ENCODE measurements at places on chromosomes 1 and 21.
A peak's percentile ranks its signal among the peaks of the same experiment; 100 is the strongest.

DNA sequence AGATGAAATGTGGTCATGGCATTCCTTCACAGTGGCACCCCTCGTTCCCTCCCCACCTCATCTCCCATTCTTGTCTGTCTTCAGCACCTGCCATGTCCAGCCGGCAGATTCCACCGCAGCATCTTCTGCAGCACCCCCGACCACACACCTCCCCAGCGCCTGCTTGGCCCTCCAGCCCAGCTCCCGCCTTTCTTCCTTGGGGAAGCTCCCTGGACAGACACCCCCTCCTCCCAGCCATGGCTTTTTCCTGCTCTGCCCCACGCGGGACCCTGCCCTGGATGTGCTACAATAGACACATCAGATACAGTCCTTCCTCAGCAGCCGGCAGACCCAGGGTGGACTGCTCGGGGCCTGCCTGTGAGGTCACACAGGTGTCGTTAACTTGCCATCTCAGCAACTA is 67.1 kb upstream of the FAM3B start:
- no peak for DNase-seq

DNA sequence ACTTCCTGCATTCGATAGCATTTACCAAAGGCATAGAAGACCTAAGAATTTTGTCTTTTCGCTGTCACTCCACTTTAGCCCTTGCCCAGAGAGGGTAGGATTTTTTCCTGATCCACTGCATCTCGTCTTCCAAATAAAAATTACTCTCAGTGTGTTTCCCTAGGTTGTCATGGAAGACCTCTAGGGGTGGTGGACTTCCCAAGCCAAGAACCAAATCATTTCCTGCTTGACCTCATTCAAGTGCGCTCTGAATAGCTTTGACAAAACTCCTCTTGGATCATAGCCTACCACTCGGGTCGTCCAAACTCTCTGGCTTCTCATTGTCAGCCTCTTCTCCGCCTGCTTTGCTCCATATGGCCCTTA is 431 bp upstream of the C1orf52 start:
- DNase-seq, result no peak

DNA sequence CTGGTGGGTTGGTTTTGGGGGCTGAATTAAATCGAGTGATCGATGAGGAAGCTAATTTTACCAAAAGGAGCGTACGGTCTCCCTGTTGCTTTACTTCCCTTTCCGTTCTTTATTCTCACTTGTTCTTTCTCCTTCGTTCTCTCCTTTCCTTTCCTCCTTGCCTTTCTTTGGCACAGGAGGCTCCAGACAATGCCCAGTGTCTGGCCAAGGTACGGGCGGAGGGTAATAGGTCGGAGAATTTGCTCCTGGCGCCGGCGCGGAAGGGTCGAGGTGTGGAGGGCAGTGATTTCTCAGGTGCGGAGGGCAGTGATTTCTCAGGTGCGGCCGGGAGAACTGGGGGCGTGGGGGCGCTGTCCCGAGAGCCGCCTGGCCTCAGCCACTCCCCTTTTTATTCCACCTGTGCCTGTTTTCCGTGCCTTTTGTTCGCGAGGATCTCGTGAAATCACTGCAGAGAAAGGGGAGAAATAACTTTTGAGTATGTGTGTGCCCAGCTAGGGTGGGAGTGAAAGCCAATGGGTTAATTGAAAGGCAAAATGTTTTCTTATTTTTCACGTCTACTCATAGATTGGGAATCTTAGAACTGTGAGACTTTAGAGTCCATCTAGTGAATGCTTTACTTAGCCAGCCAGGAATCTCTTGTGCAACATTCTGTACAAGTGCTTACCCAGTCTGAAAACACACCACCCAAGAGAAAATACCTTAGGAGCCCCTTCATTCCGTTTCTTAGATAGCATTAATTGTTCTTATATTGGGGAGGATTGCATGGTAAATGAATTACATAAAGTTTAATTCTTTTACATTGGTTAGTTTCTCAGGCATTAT is 1.3 kb downstream of the FNBP1L start:
- peak; percentile 45 for DNase-seq

GRCh38 chr21:45870421-45870820 is 111.1 kb upstream of the COL6A1 start:
- no peak for DNase-seq

GRCh38 chr21:41186755-41187536 is 19.0 kb downstream of the BACE2 start:
- DNase-seq, result peak; percentile 98

DNA sequence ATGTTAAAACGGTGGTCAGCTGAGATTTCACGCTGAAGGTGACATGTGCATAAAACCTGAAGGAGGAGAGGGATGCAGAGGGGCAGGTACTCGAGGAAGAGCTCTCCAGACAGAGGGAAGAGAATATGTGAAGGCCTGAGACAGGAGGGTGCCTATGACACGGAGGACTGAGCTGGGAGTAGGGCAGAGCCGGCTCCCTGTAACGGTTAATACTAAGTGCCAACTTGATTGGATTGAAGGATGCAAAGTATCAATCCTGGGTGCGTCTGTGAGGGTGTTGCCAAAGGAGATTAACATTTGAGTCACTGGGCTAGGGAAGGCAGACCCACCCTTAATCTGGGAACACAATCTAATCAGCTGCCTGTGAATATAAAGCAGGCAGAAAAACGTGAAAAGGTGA is 136.2 kb upstream of the SYT6 start:
- no peak for DNase-seq

DNA sequence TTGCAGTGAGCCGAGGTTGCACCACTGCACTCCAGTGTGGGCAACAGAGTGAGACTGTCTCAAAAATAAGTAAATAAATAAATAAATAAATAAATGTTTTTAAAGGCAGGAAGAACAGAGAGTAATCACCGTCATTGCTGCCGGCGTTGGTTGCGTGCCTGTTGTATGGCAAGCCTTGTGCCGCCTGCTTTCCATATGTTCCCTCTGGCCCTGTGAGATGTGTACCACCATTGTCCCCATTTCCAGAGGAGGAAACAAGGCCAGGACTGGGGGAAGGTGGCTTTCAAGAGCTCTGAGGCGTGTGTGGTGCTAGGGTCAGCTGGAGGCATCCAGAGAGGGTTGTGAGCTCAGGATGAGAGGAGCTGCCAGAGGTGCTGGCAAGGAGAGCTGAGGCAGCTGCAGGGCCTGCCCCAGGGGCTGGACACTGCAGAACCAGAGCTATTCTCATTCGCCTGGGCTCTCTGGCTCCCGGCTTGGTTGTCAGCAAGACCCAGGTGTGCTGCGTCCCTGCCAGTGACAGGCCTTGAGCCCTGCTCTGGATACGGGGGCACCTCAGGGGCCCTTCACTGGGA is 5.2 kb upstream of the MARCKSL1 start:
- no peak for DNase-seq

DNA sequence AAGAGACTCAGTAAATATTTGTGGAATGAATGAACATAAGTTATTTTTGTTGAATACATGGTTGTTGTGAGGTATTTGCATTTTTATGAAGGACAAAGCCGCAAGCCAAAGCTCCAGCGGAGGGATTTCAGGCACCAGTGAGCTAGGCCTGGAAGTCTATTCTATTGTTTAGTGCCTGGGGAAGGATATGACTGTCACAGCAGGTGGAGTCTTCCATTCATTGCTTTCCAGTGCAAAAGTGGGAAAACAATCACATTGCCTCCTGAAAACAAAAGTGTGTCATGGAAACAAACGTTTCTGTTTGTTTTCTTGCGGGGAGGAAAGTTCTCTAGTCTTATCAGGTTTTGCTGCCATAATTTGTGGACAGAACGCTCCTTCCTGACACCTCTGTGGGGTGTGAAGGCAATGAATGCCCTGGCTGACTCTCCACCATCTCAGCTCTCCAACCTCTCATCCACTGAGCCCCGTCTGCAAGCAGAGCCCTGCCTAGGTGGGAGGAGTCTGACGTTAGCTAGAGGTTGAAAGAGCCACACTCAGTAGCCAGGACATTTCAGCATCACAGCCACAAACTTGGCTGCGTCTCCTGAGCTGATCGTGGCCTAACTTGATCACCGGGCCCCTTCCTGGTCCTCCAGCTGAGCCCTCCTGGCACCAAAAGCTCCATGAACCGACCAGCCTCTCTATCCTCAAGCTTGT is 739.1 kb downstream of the MATN1 start:
- DNase-seq, result no peak

DNA sequence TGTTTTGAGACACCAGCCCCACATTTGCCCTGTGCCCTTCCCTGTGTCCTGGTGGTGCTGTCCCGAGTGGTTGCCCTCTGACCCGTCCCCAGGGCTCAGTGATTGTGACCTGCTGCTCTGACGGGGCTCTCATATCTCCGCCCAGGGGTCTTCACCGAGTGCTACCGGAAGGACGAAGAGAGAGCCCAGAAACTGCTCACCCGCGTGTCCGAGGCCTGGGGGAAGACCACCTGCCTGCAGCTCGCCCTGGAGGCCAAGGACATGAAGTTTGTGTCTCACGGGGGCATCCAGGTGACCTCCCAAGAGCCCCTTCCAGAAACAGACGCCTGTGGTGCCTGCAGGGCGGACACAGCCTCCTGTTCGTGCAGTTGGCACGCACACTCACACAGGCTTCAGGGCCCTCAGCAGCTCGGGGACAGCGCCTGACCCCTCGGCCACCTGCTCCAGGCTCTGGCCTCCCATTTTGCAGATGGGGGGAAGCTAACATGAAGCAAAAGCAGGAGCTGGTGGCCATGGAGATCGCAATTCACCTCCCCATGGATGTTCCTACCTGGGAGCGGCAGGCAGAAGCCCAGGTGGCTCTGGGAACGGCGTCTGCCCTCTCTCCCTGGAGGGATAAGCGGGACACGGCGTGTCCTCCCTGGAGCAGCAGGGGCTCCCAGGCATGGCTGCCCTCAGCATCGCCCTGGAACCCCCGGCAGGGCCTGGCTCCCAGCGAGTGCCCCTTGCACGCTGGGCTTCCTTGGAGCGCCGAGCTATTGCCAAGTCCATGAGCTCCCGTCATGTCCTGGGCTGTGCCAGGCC is 45.9 kb downstream of the TRPM2 start:
- DNase-seq, result no peak

DNA sequence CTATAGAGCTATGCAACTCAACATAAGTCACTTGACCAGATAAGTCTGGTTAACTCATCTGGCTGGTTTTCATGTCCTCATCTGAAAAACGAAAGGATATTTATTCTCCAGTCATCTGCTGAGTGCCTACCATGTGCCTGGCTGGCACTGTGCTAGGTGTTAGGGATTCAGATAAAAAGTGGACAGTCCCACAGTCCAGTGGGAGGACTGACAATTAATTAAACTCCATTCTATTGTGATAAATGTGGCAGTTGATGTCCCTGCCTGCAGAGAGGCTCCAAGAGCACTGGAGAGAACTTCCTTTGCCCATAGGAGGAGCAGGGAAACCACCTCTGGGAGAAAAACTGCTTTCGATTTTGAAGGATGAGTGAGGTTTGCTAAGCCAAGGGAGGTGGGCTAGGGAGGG is 5.4 kb downstream of the NUAK2 start:
- DNase-seq, result no peak

- DNase-seq, result no peak
These were observed 205.8 kb downstream of the SLC45A1 start for GRCh38 chr1:8523666-8524206.

- DNase-seq, result no peak
These were observed 45.6 kb upstream of the VAV3 start for GRCh38 chr1:108010581-108010980.

DNA sequence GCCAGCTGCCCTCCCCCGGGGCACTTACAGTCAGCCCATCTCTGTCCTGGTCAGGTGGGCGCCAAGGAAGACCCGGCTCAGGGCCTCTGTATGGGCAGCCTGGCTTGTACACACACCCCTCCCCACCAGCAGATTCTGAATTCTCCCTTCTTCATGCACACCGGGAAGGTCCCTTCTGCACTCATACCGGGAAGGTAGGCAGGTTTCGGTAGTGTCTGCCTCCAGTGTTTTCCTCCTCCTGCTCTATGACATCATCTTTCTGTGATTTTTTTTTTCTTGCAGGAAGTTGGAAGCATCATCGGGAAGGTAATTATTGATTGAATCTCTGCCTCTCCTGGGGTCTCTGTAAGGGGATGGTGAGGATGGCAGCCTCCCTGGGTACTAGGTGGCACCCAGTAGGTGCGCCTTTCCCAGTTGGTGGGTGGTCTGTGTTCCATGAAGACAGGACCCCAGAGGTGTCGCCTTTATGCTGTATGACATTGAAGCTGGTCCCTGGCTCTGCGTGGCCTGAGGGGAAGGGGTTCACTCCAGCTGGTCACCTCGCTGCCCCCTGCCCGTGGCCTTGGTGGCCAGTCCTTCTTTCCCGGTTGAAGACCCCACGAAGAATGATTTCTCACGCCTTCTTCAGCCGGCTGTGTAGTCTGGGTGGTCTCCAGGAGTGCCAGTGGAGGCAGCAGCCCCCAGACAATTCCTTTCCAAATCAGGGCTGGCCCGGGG is 82.1 kb upstream of the COL6A1 start:
- no peak for DNase-seq

- peak; percentile 78 for DNase-seq
These were observed 24.5 kb downstream of the LAMB3 start for GRCh38 chr1:209627732-209628196.
